ENCODE measurements at places on chromosomes 5 and 9.

GRCh38 chr5:120365656-120366446 lies 98.2 kb upstream of the PRR16 start:
- no peak for DNase-seq

DNA sequence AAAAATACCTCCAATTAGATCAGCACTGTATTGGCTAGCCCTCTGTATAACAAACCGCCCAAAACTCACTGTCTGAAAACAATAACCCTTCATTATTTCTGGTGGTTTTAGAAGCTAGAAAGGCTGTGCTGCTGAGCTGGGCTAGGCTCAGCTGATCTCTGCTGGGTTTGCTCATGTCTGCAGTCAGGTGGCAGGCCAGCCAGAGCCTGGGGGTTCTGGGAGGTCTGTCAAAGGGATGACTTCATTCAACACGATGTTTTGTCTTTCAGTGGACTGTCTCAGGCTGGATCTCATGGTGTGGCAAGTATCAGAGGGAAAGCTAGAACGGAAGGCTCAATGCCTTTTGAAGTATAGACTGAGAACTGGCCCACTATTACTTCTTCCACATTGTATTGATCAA lies 335.1 kb upstream of the DMAC1 start:
- DNase-seq: no peak

DNA sequence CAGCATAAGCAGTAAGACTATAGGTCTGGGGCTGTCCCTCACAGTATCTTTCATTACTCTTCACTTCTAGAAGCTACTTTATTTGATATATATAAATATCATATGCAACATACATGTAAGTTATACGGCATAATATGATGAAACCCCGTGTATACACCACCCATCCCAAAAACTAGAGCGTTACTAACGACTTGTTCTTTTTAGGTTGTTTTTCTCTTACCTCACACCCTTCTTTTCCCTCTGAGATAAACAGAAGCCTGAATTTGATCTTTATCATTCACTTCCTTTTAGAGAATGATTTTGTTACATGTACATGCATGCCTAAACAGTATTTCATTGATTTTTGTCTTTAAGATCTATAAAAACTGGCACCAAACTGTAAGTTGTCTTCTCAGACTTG lies 3.7 kb downstream of the TRMO start:
- DNase-seq: no peak

GRCh38 chr5:172044631-172045314 lies 38.3 kb upstream of the FBXW11 start:
- DNase-seq: no peak

GRCh38 chr5:53983568-53984460 lies 326.6 kb downstream of the ARL15 start:
- no peak for DNase-seq

- DNase-seq: no peak
Measured at GRCh38 chr5:147512659-147513379, 3.0 kb upstream of the DPYSL3 start.

DNA sequence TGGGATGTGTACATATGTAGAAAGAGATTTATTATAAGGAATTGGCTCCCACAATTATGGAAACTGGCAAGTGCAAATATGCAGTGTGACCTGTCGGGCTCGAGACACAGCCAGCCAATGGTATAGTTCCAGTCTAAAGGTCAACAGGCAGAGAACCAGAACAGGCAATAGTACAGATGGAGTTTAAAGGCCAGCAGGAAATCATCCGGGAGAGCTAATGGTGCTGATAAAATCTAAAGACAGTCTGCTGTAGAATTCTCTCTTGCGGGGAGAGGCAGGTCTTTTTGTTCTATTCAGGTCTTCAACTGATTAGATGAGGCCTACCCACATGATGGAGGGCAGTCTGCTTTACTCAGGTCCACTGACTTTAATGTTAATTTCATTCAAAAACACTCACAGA lies 21.8 kb downstream of the ANKRD31 start:
- no peak for DNase-seq

GRCh38 chr5:142057697-142058056 lies 44.9 kb upstream of the GNPDA1 start:
- peak; percentile 13 for DNase-seq

GRCh38 chr5:156685481-156685880 lies 164.6 kb upstream of the PPP1R2B start:
- DNase-seq: no peak

DNA sequence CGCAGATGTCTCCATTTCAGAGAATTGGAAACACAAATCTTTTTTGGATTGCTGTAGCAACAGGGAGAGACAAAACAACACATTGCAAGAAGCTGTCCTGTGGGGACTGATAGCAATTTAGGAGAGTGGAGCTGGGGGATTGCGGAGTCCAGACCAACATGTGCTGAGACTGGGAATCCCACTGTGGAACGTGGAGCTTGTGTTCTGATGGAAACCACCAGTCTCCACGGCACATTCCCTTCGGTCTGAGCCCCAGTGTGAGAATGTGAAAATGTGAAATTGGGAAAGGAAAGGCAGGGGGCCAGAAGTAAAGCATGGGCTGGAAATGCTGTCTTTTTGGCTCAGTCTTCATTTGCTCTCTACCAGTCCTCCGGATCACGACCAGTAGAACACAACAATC lies 348.8 kb upstream of the TNC start:
- no peak for DNase-seq

DNA sequence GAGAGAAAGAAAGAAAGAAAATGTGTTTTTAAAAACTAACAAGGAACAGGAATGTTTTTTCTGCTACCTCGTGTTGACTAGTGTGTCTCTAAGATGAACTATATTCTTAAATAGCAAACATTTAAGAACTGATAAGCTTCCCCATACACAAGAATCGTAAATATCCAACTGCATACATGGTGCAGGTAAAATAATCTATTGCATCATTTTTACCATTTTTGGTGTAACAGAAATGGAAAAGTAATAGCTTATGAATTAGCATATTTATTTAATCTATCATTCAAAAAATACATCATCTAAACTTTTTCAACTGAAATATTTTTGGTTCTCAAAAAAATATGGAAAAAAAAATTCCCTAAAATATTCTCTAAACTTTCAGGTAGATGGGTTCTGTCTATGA lies 59.7 kb upstream of the RAD23B start:
- DNase-seq: no peak

GRCh38 chr5:95439801-95440493 lies 48.8 kb downstream of the FAM81B start:
- DNase-seq: no peak

DNA sequence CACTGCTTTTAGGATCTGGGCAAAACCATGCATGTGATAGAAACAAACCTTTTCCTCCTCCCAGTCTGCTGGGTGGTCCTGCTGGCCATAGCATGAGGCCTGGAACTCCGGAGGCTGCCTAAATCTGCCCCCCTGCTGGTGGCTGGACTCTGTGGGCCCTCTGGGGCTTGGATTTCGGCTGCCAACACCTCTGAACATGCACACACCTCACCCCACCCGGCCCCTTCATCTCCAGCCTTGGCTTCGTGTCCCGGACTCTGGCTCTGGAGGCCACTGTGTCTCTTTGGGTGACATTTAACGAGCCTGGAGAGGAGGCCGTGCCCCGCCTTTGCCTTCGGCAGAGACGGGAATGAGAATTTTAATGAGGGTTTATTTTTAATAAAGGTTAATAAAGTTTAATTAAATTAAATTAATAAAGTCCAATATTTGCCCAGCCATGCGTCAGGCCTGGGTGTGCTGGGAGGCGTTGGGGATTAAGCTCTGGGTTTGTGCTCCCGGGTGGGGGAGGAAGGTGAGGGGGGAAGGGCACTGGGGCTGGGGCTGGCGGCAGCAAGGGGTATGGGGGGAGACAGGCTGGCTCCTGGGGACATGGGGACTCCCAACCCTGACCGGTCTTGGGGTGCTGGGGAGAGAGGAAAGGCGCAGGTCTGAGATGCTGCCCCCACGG lies 251.8 kb downstream of the PBX3 start:
- no peak for DNase-seq

- peak; percentile 8 for DNase-seq
Measured at GRCh38 chr9:91503673-91504081, 80.0 kb upstream of the NFIL3 start.
